ENCODE measurements at places on chromosomes 5 and 9. TPM values are rescaled to one million over a fixed set of nuclear protein-coding genes. Genes with fewer than 3 reads are reported as not detected.

Gene GPX8
- 12.1 TPM for total RNA-seq

Gene SARDH
- under 0.01 TPM for total RNA-seq

Gene EQTN
- not detected for total RNA-seq

Gene NR2F1-AS1
- total RNA-seq: 1.1 TPM

- DNase-seq: peak; percentile 6
These were observed 50.1 kb downstream of the TNFSF8 start for GRCh38 chr9:114880291-114880745.

DNA sequence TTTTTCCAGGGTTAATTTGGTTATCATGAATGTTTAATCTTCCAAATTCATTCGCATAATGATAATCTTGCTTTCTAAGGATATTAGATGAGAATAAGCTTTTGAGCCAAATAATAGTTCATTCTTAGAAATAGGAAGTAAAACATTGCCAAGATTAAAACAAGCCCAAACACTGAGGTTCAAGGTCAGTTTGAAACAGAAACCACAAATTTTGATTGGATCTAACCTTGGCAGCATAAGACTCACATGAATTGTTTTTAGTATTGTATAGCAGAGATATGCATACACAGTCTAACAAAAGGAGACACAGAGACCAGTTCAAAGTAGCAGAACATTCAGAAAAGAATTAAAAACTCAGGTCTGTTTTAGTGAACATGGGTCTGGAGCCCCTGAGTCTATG lies 43.4 kb upstream of the VCAN start:
- no peak for DNase-seq

DNA sequence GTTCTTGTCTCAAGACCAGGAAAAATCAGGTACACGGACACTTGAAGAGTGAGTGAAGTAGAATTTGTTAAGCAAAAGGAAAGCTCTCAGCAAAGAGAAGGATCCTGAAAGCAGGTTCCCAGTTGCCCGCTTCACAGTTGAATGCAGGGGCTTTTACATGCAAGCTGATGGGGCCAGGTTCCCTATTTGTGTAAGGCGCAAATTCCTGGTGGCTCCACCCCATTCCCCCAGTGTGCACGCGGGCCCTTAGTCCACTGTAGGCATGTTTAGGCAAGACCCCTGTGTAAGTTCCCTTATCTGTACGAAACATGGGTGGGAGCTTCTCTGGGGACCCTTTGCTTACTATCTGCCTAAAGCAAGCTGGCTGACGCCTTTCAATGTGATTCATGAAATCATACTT lies 2.7 kb upstream of the AGTPBP1 start:
- no peak for DNase-seq

- DNase-seq: no peak
These were observed 8.2 kb downstream of the SQSTM1 start for GRCh38 chr5:179828756-179829421.

Gene MSMP
- not detected for total RNA-seq

DNA sequence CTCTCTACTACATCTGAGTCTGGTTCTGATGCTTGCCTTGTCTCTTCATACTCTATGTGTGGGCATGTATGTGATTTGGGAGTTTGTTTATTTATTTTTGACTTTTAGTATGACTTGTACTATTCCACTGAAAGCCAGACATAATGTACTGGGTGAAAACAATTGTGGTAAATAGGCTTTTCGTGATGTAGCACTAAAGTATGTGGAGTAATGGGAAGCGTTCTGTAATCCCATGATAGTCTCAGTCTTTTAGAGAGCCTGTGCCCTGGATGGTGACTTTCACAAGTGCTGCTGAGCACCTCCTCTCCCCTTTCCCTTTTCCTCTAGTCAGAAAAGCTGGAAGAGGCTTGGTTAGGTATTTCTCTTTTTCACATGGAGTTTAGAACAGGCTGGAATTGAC lies 85.8 kb upstream of the S1PR3 start:
- DNase-seq: no peak

Gene TAF11L10
- not detected for total RNA-seq

- peak; percentile 96 for DNase-seq
These were observed 121.3 kb downstream of the LHFPL2 start for GRCh38 chr5:78527054-78527859.

- no peak for DNase-seq
These were observed 1.3 kb upstream of the PDLIM4 start for GRCh38 chr5:132256086-132256782.

DNA sequence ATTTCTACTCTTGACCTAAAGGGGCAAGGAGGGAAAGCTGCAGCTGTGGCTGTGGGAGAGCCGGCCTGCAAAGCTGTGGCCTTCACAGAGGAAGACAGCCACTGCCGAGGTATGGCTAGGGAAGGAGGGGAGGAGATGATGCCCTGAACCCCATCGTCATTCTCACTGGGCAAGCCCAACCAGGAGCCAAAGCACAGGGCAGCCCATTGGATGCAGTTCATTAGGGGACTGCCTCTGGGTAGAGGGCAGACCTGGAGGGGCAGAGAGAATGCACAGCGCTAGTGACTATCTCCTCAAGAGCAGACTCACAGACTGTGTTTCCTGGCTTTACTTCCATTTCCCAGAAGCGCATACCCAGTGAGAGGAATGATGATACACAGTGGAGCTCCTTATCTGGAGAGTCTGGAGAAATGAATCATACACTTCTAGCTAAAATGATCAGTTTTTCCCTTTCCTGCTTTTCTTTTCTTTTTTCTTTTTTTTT lies 47.2 kb upstream of the TTC23L start:
- DNase-seq: no peak

- no peak for DNase-seq
These were observed 27.8 kb upstream of the VLDLR start for GRCh38 chr9:2593744-2594143.

Gene ROR2
- total RNA-seq: 0.13 TPM

DNA sequence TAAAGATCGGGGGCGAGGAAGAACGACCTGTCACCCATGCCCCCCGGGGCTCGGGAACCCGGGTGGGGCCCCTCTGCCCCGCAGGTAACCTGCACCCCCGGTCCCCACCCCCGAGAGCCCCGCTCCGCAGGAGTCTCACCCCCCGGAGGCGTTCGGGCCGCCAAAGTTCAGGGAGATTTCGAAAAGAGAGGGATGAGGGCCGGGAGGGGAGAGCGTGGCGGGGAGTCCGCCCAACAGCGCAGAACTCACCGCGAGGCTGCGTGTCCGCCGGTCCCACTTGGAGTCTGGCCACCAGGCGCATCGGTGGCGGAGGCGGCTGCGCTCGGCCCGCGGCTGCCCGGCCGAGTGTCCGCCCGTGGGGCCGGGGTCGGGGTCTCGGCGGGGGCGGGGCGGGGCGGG lies at the start of gene PHF19:
TSS of gene PHF19 (minus strand) at position 347 of the 399 bp plus-strand sequence. CDS start 2,447 bp downstream, outside the sequence.
- DNase-seq: no peak

Gene PCDHB9
- not detected for total RNA-seq

Gene RNF180
- 4.5 TPM for total RNA-seq

Gene KIF20A
- under 0.01 TPM for total RNA-seq

GRCh38 chr5:83306572-83307241 lies 164.8 kb upstream of the VCAN start:
- DNase-seq: peak; percentile 60

GRCh38 chr5:180235077-180235476 lies 26.1 kb upstream of the RASGEF1C start:
- DNase-seq: no peak

GRCh38 chr9:119781886-119782285 lies 412.7 kb upstream of the BRINP1 start:
- no peak for DNase-seq

Gene IER5L
- 15.7 TPM for total RNA-seq

DNA sequence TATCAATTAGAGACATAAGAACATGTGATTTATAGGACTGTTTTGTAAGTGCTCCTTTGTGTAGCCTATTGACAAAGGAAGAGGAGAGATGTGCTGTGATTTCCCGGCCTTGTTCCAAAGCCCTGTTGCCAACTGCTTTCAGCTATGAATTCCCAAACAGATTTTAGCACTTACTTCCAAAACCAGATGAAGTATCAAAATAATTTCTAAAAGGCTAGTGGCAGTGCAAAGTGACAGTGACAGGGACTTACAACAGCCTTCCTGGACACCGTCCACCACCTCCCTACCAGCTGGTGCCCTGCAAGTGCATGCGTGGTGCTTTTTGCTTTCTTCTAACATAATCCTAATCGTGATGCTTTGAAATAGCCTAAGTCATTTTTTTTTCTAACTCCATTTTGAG lies 254.1 kb upstream of the ACTBL2 start:
- no peak for DNase-seq

DNA sequence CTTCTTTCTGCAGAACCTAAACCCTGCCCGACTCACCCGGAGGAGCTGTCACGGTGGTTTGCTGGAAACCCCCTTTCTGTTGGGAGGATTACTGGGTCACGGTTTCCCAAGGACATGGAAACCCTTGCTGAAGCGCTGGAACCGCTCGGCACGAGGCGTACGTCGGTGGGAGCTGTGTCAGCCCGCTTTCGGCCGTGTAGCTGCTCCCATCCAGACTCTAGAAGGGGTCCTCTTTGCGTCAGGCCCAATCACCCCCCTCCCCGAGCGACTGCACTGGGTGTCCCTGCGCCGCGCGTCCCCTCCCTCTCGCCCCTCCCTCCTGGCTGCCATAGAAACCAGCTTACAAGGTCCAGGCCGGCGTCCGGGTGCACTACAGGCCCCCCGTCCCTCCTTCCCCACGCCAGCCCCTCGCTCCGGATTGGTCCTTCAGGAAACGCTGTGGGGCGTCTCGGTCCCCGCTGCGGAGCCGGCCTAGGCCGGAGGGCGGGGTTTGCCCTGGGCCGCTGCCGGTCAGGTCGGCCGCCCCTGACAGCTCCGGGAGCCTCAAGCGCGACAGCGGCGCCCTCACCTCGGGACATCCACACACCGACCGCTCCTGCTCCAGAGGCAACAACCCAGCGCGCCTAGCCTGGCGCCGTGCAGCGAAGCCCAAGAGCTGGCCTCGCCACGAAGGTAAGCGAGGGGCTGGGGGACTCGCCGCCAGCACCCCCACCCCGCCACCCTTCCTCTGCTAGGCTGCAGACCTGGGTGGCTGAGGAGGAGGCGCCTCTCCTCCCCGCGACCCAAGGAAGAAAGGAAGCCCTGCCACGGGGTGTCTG lies at the start of gene NIM1K:
TSS of gene NIM1K (plus strand) at position 486 of the 818 bp plus-strand sequence. CDS start 53,551 bp downstream, outside the sequence.
- no peak for DNase-seq

DNA sequence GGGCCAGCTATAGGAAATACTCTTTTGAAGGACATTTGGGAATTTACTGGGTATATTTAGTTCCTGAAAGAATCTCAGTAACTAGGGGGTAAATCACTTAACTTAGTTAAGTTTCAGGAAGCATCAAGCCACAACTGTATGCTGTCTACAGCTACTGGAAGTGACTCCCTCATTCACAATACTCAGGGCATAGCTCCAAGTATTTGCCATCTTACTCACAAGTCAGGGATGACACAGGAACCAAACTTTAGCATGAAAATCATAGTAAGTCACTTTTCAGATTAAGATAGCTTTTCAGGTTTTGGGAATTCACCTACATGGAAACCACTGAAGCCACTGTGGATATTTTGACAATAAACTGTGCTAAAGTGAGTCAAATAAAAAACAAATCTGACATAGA lies 242.4 kb upstream of the ATP10B start:
- DNase-seq: peak; percentile 62

DNA sequence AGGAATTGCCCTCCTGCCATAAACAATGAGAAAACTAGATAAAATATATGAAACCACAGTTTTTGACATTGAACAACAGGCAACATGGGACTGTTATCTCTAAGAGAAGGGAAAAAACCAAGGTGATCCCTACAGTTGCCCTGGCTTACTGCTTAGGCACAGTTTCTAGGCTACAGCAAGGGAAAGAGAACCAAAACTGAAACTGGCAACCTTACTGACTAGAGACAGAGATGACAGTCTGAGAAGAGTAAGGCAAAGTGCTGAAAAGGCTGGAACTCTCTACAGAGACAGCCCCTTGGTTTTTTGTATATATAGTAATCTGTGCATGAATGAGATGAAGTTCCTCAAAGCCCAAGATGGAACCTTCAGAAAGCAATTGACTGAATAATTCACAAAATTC lies 36.2 kb upstream of the REEP2 start:
- no peak for DNase-seq

GRCh38 chr5:91126448-91126847 lies 256.7 kb downstream of the ARRDC3 start:
- peak; percentile 37 for DNase-seq

DNA sequence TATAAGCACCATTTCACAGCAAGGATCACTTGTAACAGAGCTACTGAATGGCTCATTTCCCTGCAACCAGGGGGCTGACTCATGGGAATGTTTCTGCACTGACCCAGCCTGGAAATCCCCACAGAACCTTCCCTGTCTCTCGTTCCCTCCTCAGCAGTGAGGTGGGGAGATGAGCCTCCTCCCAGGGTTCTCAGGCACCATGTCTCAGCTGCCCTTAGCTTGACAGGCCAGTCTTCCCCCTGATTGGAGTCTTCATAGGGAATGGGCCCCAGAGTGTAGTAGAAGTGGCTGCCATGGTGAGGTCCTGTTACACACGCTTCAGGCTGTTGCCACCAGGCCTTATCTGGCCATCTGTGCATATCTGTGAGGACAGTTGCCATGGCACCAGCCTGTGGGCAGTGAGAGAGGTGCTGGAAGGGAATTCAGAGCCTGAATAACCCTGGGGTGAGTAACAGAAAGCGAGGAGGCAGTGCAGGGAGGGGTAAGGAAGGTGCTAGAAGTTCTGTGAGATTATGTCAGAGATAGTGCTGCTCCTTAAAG lies 324.4 kb downstream of the ENC1 start:
- peak; percentile 99 for DNase-seq

Gene KIF12
- total RNA-seq: not detected

GRCh38 chr5:7321724-7322123 lies 74.2 kb upstream of the ADCY2 start:
- peak; percentile 26 for DNase-seq

DNA sequence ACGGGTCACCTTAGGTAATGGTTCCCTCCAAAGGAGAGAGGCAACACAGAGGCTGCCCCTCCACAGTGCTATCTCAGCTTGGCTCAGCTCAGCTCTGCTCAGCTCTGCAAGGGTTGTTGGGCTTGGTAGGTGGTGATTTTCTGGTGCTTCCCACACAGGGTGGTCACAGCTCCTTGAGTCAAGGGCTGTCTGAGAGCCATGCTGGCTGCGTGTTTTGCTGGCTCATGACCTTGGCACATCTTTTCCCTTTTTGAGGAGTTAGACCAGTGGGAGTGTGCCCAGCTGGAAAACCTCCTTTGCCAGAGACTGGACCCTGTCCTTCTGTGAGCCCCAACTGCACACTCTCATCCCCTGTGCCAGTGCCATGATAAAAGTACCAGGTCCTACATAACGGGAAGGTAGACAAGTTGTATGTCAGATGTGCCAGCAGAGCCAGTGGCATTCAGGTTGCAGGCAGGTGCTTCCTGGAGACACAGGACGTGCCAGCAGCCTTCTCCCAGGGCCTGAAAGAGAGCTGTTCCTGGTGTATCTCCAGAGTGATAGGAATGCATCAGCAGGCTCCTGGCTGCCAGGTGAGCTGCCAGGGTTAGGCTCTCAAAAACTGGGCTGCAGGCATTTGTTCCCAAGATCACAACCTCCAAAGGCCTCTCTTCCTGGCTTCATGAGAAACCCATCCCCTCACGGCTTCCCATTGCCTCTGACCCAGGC lies 118.6 kb upstream of the CXCL14 start:
- DNase-seq: no peak

- DNase-seq: peak; percentile 19
These were observed at the start of gene RGS7BP for GRCh38 chr5:64505769-64506566. RGS7BP (plus strand) TSS chr5:64506015; CDS start chr5:64506625, 610 bp downstream.

Gene MED22
- 21.3 TPM for total RNA-seq

- DNase-seq: no peak
These were observed 71.2 kb downstream of the C9orf50 start for GRCh38 chr9:129549684-129550083.

- DNase-seq: no peak
These were observed 194.4 kb upstream of the PPP1R2B start for GRCh38 chr5:156655732-156656131.

- no peak for DNase-seq
These were observed 40.0 kb downstream of the PTGES start for GRCh38 chr9:129712634-129713401.

Data from bronchial epithelial cell (primary cell).